ENCODE measurements at places on chromosomes 2 and 18.

DNA sequence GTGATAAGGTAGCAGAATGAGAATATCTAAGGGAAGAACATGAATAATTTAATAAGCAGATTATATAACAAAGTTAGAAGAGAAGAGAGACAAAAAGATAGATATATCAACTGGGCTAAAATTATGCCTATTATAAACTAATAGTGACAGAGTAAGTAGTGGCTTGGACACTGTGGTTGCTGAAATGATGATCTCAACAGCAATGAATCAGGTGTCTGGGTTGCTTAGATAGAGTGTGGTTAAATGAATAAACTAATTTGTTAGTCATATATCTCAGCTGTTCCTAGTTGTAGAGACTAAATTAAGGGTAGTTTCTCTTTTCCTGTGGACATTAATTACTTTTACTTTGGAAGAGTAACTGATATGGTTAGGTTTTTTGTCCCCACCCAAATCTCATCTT, 1485.4 kb upstream of the CELF4 start:
- DNase-seq = no peak

DNA sequence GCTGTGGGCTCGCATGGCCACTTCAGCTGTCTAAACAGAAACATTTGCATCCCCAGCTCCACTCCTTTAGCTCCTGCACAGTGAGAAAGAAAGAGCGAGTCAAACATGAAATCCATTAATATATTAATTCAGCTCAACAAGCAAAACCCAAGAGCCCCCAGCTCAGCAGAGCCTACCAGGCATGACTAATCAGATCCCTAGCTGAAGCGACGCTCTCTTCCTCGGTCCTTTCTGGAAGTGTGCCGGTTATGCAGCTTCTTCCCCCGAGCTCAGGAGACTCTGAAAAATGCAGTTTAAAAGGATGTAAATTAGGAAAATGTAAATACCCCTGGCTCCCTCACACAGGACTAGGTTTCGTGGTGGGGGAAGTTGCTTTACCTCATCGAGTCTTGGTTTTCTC, 221.5 kb downstream of the ANKRD30B start:
- no peak for DNase-seq

DNA sequence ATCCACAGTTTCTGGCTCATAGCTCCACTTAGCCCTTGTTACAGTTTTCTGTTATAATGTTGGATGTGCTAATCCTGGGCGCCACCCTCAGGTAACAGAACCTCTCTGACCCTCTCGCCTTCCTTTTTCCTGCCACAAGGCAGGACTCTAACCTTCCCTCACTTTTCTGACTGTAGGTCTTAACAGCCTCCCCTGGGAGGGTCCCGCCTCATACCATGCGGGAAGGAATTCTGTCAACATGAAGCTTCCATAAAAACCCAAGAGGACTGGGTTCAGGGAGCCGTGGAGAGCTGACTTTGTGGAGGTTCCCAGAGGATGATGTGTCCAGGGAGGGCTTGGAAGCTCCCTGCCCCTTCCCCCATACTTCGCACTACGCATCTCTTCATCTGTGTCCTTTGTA, 11.9 kb upstream of the RAB17 start:
- no peak for DNase-seq

GRCh38 chr18:30376515-30376914, 666.0 kb downstream of the DSC3 start:
- DNase-seq = no peak

GRCh38 chr2:65320042-65320725, 92.6 kb downstream of the ACTR2 start:
- DNase-seq = no peak

DNA sequence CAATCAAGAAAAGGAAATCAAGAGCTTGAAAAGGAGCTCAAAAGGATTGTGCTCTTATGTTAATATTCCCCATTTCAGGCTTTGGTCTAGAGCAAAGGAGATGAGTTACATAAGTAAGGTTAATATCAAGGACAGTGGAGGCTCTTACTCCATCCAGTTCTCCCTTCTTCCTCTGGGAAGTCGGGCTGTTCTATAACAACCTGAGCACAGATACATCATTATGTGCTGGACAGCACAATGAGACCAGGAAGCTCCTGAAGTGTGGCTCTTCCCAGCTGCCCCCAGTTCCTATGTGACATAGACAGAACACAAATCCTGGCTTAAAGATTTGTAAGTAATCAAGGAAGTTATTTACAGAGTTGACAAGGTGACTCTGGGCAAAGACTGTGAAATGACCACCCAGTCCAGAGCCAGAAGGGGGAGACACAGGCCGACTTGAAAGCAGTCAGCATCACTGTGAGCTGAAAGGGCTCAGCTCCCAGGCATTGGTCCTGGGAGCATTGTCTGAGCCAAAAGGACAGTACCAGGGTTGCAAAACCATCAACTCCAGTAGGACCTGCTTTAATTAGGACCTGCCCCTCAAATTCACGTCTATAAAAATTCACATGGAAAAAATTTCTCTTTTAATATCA, 917.6 kb upstream of the ACVR2A start:
- DNase-seq = no peak

GRCh38 chr2:231985823-231986261, 24.3 kb downstream of the DIS3L2 start:
- no peak for DNase-seq

Measured in upper lobe of left lung (tissue), 6 donors.